Activated gamma-delta T cell treated with anti-CD3 and anti-CD28 coated beads, Interleukin-2, amount 50 U/mL, for 16 hours (primary cell): ENCODE measurements at places on chromosomes 16 and 17.

- no peak for DNase-seq
Measured at GRCh38 chr17:69733171-69734012, 318.9 kb downstream of the MAP2K6 start.

- no peak for DNase-seq
Measured at GRCh38 chr17:29078183-29079045, 35.5 kb downstream of the PIPOX start.

GRCh38 chr16:58519707-58520106 lies 4.4 kb downstream of the SETD6 start:
- DNase-seq: no peak

GRCh38 chr16:56743840-56744239 lies 13.9 kb downstream of the NUP93 start:
- DNase-seq: no peak

DNA sequence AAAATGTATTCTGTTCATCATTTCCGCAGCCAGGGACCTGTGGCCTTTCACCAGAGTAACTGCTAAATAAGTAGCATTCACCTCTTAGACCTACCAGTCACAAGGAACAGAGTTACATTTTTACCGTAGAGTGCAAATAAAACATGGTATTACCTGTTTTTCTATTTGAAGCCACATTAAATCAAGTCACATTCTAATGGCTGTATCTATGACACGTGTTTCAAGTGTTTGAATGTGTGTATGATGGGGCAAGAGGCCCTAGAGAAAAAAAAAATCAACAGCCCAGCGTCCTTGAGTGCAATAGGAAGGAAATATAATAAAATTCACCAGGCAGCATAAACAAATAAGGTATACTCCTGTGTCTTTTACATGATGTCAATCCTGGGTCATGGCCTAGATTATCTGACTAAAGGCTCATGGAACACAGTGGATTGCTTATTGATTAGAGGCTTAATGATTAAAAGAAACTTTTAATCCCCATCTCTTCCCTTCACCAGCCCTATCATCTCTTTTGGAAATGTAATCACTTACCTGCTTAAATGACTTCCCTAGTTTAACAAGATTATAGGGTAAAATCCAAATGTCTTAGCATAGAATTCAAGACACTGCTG lies 168.7 kb upstream of the CDH5 start:
- DNase-seq: no peak

- DNase-seq: no peak
Measured at GRCh38 chr16:78277321-78278055, 178.0 kb downstream of the WWOX start.

DNA sequence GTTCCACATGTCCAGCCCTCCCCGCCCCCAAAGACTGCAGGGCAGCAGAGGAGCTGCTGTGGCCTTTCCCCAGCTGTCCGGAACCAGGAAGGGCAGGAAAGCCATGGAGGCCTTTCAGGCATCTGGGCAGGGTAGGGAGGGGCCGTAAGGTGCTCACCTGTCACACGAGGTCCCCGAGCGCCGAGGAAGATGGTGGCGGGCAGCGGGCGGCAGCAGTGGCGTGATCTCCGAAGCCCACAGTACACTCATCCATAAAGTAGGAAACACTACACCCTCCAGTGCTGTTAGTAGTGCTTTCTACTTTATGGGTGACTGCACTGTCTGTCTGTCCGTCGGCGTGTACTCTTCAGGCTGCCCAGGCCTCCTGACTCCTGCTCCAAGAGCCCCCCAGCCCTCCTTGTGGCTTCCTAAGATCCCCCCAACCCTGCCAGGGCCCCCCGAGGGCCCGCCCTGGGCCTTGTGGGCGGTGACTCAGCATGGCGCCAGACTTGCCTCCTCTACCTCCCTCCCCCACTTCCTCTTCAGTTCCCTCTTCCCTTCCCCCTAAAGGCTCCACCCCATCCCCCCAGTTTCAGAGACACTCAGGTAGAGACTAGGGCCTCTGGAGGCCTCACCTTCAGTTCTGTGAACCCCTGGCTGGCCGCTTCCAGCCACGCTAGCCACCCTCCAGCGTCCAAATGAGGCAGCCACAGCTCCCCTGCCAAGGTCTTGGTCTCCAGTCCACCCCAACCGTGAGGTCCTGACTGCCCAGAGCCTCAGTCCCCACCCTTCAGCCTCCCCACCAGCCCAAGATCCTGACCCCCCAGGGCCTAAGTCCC lies 2.6 kb upstream of the TSPOAP1 start:
- peak; percentile 73 for DNase-seq

DNA sequence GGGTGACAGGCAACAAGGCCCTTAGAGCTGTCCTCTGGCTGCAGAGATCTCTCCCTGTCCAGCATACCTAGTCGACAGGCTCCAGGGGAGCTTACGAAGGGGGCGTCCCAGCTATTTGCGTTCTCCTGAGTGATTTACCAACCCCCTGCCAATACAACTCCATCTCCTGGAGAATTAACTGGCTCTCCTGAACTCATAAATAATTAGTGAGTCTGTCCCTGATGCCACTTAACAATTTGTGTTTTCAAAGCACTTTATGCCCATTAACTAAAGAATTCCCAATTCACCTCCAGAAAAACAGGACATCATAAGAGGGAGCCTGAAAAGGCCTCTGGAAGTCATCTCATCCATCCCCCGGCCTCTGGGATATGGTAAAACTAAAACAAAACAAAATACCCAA lies 26.7 kb downstream of the SDK2 start:
- DNase-seq: no peak

DNA sequence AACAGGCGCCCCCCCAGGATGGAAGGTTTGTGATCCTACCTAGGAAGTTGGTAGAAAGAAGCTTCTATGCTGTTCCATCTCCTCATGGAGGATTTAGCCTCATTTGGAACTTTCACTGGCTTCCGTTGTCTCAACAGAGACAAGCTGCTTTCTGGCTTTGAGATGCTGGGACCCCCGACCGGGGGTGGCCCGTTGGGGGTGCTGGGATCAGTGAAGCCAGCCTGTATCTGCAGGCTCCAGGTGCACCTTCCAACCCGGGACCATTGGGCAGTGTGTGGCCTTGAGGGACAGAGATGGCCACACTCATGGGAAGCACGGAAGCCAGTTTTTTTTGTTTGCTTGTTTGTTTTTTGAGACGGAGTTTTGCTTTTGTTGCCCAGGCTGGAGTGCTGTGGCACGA lies 15.4 kb downstream of the CIBAR2 start:
- DNase-seq: no peak

- DNase-seq: no peak
Measured at GRCh38 chr17:35171834-35172233, 22.4 kb downstream of the SLC35G3 start.
